ENCODE measurements at places on chromosomes 11 and 22. TPM values are rescaled to one million over a fixed set of nuclear protein-coding genes. Genes with fewer than 3 reads are reported as not detected.

Gene KCNC1
- not detected for total RNA-seq

Gene WNT7B
- not detected for total RNA-seq

Gene ZMAT5
- total RNA-seq: 13.3 TPM

Gene SIPA1
- 23.3 TPM for total RNA-seq

Gene MIOX
- total RNA-seq: 0.10 TPM

Gene F2
- not detected for total RNA-seq

Gene HMOX1
- total RNA-seq: 169 TPM

Gene SAA4
- total RNA-seq: not detected

Gene GNG3
- total RNA-seq: 0.13 TPM

Gene TLCD5
- total RNA-seq: 8.6 TPM

Gene SYT8
- 0.07 TPM for total RNA-seq

Gene HBE1
- total RNA-seq: not detected

Gene RIMBP3C
- total RNA-seq: not detected

Gene TMEM191C
- 1.1 TPM for total RNA-seq

Gene ELF5
- total RNA-seq: not detected

Gene BCO2
- 1.4 TPM for total RNA-seq

Gene C11orf86
- not detected for total RNA-seq

Gene TBX1
- not detected for total RNA-seq

Gene FOSL1
- 9.8 TPM for total RNA-seq

Gene SLC1A2
- 1.9 TPM for total RNA-seq

Gene CD3D
- total RNA-seq: not detected

Gene PAMR1
- total RNA-seq: 74.1 TPM
